ENCODE measurements at places on chromosomes 11 and 22. TPM values are rescaled to one million over a fixed set of nuclear protein-coding genes. Genes with fewer than 3 reads are reported as not detected.

Gene ZNF280A
- not detected for total RNA-seq

Gene MRPL40
- 32.2 TPM for total RNA-seq

DNA sequence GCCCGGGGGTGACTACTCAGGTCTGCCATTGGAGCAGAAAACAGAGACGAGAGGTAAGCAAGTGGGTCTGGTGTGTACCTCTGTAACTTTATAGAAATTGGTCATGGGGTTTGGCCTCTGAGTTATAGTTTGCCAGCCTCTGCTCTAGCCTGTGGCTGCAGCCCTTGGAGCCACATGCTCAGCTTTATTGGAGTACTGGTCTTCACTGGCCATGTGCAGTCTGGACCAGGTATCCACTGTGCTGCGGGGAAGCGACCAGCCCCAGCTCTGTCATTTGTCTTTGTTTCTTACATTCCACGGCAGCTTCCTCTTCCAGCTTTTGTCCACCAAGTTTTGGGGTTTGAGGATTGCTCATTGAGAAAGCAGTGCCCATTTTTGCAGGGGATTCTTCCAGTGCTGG lies 453.4 kb downstream of the TBC1D22A start:
- no peak for DNase-seq

DNA sequence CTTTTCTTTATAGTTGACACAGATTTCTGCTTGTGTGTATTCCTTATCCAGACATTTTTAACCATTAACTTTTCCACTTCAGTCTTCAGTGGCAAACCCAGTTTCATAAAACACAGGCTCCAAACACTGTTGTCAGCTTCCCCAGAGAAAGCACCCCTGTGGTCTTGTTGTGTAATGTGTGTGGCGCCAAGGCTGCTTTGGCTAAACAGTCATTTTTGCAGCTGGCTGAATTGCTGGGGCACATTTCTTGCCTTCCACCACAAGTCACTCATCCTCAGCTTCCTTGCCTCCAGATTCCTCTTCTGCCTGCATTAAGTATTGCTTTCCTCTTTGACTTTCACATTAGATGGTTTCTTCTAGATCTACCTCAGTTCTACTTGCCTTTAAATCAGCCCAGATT lies 40.5 kb downstream of the ARHGAP1 start:
- no peak for DNase-seq

Gene MUC2
- total RNA-seq: not detected

DNA sequence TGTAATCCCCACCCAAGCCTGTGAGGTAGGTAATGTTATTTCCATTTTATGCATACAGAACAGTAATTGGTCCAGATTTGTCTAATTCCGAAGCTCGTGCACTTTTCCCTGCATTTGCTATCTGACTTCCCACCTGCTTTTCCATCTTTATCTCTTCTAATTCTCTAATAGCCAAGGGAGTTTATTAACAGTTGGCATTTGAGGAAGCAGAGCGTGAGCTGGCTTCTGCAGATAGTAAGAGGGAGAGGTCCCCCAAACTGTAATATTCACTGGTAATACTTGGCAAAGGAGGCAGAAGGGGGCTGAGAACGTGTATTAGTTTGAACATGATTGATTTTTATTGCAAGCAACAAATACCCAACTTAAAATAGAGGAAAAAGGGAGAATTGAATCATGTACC lies 110.8 kb upstream of the SPON1 start:
- DNase-seq: no peak

- DNase-seq: no peak
Observed at GRCh38 chr11:104534278-104534677, 364.0 kb downstream of the CASP12 start.

- no peak for DNase-seq
Observed at GRCh38 chr11:45037434-45038005, 86.8 kb upstream of the TP53I11 start.

Gene CATSPER1
- 0.80 TPM for total RNA-seq

Gene C11orf86
- total RNA-seq: not detected

GRCh38 chr11:104060004-104060794 lies 23.8 kb downstream of the DDI1 start:
- DNase-seq: no peak

Gene ACTN3
- total RNA-seq: 0.57 TPM

GRCh38 chr22:49513358-49513851 lies 314.3 kb downstream of the BRD1 start:
- no peak for DNase-seq

- no peak for DNase-seq
Observed at GRCh38 chr22:29081517-29082236, 8.8 kb downstream of the KREMEN1 start.

GRCh38 chr11:35158701-35159510 lies 19.9 kb downstream of the CD44 start:
- no peak for DNase-seq

DNA sequence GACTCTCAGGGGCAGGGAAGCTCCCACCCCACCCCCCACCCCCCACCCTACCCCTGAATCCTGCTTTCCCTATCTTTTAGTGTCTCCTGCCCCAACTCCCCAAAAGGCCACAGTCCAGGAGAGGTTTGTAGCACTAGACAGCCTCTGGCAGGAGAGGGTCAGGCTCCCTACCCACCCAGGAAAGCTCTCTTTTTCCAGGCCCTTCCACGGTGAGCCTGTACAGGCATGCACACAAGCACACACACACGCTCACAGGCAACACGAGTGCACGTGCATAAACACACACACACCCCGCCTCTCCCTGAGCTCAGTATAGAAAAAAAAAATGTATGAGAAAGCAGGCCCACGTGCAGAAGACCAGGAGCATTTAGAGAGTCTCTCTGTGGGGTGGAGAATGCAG lies 414.0 kb downstream of the MN1 start:
- DNase-seq: no peak

- no peak for DNase-seq
Observed at GRCh38 chr11:112163875-112164685, at the start of gene IL18. IL18 (minus strand) TSS chr11:112164094; CDS start chr11:112155053, 9,041 bp downstream.

DNA sequence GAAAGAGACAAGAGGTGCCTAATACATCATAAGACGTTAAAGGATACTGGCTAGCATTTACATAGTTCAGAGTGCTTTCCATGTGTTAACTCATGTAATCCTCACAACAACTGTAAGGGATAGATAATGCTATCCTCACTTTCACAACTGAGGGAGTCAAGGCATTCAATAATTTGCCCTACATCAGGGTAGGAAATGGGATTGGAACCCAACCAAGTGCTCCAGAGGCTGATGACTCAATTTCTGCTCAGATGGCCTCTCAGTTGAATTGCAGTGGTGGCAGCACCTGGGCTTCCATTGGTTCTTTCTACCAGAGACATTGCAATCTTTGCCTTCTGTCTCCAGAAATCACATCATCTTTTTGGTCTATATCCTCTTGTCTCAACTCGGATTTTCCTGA lies 232.9 kb downstream of the ETS1 start:
- DNase-seq: no peak

DNA sequence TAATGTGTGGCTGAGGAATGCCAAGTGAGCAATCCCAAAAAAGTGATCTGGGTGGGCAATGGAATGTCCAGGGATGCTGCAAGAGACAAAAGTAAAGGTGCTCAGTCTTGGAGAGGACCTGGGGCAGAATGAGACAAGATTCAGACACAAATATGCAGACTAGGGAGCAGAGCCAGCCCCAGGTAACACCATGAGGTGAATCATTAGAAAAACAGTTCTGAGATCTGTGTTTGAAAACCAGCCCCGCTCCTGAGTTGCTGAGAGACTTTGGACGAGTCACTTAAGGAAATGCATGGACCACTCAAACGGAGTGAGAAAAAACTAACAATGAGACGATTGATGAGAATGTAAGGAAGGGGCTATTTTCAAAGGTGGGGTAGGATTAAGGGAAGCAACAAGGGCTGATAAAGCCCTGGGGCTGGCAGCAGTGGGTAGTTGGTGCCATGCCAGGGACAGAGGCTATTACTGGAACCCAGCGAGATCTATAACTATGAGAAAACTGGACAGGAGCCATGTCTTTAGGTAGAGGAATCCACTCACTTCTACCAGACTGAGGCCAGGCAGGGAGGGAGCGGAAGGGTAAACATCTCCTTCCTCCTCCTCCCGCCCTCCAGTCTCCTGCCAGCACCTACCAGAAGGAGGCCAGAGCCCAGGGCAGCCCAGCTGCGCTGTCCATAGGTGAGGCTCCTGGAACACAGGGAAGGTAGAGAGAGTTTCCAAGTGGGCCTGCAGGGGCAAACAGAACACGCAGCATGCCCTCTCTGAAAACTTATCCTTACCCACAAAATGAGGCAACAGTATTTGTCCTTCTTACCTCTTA lies 130.4 kb upstream of the TEAD1 start:
- no peak for DNase-seq

- DNase-seq: no peak
Observed at GRCh38 chr11:19713196-19714021, 772 bp downstream of the NAV2 start.

DNA sequence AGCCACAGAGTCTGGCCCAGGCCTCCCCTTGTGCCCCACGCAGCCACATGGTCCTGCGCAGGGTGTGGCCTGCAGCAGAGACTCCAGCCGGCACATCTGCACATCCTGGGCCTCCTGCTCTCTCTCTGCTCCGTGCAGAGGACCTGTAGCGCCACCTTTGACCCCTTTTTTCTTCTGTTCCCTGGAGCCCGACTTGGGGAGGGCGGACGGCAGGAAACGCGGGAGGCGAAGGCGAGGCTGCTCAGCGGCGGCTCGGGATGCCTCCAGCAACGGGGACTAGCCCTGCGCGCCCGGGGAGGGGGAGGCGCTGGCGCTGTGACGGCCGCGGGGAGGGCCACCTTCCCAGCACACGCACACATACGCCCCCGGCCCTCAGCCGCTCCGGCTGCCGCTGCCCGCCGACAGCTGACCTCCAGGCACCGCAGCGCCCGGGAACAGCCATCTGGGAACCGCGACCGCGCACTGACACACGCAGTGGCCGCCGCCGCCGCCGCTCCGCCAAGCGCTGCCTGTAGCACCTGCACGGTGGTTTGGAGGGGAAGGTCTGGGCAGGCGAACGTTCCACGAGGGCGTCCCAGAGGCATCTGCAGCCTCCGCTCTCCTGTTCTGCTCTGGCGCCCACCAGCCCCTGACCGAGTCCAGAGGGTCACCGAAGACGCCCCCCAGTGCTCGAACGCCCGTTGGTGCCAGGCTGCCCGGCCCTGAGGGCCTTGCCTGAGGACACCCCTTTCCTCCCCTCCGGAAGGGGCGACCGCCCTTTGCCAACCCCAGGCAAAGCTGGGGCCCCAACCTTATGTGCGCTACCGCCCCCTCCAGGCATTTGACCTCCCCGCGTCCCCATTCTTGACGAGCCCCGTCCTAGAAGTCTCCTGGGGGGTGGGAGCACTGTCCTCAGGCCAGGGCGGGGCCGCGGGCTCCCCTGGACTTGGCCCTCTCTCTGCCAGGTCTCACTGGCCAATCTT lies 16.9 kb upstream of the C22orf42 start:
- no peak for DNase-seq

DNA sequence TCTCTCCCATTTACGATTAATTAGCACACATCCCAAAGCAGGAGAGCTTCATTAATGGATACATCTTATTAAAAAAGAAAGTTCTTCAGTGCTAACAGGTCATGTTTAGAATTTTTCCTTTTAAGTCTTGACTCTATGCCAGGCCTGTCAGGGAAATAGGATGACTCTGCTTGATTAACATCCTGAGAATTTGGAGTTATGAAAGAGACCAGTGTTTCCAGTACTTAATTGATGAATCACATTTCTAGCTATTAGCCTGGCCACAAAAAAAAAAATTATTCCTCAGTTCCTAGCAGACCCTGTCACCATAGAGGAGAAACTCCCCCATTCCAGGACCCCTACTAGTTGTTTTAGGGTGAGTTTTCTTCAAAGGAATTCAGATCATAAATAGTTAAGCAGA lies 23.6 kb upstream of the ME3 start:
- DNase-seq: no peak

Gene PATE2
- total RNA-seq: not detected

Gene FOXR1
- not detected for total RNA-seq

GRCh38 chr11:1547467-1548098 lies 24.5 kb downstream of the DUSP8 start:
- no peak for DNase-seq

DNA sequence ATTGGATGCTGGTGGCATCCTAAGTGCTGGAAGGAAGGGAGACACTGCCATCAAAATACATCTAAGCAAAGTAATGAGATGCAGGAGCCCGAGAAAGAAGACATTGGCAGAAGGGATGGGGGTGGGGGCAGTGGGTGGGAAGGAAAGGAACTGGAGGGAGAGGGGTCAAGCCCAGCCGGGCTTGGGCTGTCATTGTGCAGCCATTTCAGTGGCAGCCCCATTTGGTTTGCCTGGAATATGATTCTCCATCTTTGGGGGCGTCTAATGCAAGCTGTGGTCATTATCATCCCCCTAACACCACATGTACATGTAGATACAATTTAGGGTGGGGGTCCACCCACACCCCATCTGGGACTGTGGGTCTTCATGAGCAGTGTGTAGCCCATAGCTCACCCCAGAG lies 13.9 kb upstream of the ACCSL start:
- DNase-seq: no peak

- no peak for DNase-seq
Observed at GRCh38 chr11:24171869-24172268, 325.0 kb upstream of the LUZP2 start.

DNA sequence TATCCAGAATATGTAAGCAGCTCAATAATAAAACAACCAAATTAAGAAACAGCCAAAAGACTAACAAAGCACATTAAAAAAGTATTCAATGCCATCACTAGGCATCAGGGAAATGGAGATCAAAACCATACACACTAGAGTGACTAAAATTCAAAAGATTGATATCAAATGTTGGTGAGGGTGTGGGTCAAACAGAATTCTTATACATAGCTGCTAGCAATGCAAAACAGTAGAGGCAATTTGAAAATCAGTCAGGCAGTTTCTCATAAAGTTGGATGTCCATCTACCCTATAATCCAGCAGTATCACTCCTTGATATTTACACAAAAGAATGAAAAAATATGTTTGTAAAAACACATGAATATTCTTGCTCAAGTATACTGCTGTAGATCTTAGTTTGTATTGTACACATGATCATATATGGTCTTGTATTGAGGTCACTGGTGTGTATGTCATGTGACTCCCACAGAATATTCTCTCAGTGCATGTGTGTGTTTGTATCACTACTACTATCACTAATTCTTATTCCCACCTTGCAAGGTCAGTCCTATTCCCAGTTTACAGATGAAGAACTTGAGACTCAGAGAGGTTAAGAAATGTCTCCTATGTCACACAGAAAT lies 54.9 kb downstream of the SLC5A1 start:
- DNase-seq: no peak

Gene OR51I1
- not detected for total RNA-seq

Gene ARHGAP20
- 0.08 TPM for total RNA-seq

- no peak for DNase-seq
Observed at GRCh38 chr11:98549571-98549970, 471.2 kb upstream of the CNTN5 start.

DNA sequence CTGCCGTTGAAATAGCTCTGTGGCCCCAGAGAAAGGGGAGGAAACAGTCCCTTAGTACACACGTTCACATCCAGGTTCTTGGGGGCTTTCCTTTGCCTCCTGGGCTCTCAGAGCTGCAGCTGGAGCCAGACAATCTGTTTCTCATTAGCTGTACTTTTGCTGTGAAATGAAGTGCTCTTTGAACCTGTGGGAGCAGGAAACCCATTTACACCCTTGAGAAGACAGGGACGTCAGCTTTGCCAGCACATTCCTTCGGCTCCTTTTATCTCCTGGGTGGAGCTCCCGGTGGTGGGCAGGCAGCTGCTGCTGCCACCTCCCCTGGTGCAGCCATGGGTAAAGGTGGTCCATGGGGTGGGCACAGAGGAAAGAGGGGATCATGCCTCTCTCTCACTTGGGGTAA lies 80.6 kb upstream of the TIMP3 start:
- no peak for DNase-seq

Gene CDC45
- 99.7 TPM for total RNA-seq

Gene NPAS4
- 0.09 TPM for total RNA-seq

Data from activated naive CD4-positive, alpha-beta T cell treated with anti-CD3 and anti-CD28 coated beads, Interleukin-2, amount 50 U/mL, for 72 hours (primary cell).